ENCODE measurements at places on chromosomes 2 and 18.

DNA sequence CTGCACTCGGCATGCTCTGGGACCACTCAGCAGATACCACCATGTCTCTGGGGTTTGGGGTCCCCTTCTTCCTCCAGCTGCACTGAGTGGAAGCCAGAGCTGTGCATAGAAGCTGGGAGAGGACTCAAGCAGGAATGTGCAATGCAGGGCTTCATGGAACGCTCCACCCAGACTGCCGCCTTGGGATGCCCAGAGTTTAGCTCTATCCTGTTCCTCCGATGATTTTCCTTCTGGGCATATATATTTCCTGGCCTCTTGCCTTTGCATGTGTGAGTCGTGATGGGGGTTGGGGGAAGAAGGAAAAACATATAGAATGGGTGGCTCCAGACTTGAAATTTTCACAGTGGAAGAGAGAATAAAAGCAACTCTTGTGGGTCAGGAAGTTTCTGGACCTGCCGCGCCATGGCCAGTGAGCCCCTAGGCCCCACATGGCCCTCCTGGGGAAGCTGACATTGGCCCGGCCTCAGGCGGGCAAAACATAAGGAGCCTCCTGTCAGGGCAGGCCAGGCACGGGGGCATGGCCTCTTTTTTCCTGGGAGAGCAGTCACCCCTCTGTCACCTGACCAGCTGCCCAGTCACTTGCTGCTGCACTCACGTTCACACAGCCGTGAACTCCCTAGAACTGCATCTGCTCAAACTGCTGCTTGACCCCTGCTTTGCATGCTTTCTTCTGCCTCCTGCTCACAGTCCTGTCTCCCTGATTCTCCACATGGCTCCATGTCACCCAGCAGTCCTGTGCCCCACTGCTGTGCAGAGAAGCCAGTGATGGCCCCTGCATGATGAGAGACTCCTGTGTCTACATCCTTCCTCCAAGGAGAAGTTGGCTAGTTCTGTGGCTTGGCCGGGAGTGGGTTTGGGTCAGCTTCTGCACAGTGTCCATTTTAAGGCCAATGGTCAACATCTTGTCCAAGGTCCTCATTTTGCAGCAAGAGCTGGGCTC is 197.8 kb downstream of the CTIF start:
- DNase-seq, result no peak

GRCh38 chr2:33530690-33531548 is 54.5 kb downstream of the RASGRP3 start:
- no peak for DNase-seq

DNA sequence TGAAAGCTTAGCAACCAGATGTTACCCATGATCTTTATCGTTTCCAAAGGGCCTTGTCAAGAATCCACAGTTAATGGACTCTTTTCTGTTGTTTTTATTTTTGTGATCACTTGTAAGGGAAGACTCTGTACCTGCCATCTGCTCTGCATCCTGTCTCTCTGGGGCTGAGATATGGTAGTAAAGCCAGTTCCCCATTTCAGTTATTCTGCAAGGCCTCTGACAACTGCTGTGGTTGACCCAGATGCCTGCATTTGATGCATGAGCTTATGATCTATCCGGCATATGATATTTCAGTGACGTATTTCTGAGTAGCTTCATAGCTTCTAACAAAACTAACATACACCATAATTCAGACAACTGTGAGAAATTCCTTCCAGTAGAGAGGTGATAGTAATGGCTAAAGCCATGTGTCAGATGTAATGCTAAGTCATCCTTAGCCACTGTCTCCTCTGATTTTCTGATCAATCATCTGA is 105.1 kb downstream of the TPO start:
- no peak for DNase-seq

DNA sequence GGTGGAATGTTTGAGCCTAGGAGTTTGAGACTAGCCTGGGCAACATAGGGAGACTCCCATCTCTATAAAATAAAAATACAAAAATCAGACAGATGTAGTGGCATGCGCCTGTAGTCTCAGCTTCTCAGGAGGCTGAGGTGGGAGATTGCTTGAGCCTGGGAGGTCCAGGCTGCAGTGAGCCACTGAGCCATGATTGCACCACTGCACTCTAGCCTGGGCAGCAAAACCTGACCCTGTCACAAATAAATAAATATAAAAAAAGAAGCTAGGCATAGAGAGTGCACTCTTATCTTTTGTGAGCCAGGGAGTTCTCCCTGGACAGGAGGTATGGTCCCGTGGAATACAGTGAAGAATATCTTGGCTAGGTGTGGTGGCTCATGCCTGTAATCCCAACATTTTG is 11.0 kb upstream of the KYNU start:
- DNase-seq, result no peak

DNA sequence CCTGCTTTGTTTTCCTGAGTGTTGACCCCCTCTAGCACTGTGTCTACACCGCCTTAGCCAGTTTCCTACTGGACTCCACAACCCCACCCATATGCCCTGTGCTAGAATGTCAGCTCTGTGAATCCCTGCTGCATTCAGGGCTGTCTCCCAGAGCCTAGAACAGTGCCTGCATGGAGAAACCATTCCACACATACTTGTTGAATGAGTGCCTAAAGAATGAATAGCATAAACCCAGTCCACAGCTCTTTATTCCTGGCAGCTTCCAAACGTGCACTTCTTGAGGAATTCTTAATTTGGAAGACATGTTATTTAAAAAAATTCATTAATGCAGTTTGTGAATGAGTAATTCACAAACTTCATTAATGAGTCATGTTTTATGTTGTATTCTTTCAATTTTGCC is 6.5 kb upstream of the NAPG start:
- no peak for DNase-seq

DNA sequence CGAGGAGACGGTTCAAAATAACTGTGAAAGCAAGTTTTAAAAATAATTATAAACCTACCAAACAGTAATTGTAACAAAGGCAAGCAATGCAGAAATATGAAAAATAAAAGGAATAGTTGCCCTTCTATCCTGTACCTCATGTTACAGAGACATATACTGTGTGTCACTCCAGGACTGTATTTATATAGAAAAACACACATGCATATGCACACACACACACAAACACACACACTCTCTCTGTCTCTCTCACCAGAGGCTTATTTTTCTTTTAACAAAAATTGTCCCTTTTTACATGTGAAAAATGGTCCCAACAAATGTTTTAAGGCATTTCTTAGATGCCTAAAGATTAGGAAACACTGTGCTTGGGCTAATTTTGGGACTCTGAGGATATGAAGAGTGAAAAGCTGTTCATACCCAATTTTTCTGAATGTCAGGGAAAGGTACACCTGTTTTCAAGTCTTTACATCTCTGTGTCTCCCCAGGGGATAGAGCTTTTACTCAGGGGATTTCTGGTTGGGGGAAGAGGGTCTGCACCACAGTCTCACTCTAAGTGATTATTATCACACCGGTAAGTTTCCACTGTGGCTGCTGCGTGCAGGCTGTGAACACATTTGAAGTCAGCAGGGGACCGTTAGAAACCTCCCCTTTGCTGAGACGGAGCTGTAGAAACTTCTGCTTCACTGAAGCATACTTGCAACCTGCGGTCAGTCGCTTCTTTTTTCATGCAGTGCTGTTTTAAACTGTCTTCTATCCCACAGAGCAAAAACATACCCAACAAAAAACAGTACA is 51.4 kb upstream of the SPAG16 start:
- DNase-seq, result peak; percentile 39

DNA sequence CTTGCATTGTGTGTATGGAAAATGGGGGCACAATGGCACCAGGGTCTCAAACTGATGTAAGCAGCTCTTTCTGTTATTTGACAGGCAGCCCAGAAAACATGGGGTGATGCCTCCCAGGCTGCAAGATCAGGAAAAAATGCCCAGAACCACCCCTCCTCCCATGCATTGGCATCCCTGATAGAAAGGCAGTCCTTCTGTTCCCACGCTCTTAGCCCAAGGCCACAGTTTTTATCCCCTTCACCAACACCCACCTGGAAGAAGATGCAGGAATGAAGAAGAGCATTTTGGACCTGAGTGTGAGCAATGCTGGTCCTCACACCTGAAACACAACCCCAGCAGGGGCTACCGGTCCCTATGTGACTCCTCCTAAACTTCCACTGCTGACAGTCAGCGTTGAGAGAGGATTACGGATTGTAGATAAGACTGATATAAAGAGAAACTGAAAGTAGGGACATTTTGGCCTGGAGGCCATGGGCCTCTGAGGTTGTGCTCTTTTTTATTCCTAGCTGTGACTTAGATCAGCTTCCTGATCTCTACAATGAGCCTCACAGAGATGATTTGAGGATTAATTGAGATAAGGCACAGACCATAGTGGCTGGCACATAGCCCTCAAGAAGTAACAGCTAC is 386.0 kb upstream of the ATP5MC3 start:
- no peak for DNase-seq

- no peak for DNase-seq
Measured at GRCh38 chr2:168136392-168136977, 110.9 kb downstream of the STK39 start.

DNA sequence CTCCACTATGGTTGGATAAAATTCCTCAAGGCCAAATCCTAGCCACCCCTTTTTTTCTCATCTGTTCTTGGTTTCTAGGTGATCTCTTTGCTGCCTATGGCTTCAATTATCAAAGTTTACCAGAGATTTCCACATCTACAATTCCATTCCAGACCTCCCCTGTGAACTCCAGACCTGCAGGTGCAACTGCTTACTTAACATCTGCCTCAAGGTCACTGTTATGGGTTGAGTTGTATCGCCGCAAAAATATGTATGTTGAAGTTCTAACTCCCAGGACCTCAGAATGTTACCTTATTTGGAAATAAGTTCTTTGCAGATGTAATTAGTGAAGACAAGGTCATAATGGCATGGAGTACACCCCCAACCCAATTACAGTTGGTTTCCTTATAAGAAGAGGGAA is 60.4 kb upstream of the SOS1 start:
- DNase-seq, result no peak

DNA sequence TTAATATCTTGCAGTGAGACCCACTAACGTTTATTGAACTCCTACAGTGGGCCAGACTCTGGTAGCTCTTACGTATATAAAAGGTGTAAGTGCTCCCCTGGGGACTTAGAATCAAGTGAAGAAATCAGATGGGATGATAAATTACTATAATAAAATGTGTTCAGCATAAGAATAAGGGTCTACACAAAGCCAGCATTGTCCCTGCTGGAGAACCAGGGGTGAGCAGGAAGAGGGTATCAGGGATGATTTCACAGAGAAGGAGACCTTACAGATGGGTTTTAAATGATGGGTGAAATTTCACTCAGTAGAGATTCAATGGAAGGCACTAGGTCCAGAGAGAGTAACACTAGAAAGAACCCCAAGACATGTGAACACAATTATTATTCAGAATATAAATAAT is 20.7 kb downstream of the NRXN1 start:
- no peak for DNase-seq
